ENCODE measurements at places on chromosomes 16 and 17. TPM values are rescaled to one million over a fixed set of nuclear protein-coding genes. Genes with fewer than 3 reads are reported as not detected.
A peak's percentile ranks its signal among the peaks of the same experiment; 100 is the strongest.

- DNase-seq, result no peak
These were observed 122.4 kb downstream of the RAB11FIP4 start for GRCh38 chr17:31513731-31514427.

GRCh38 chr17:20095336-20096080, 86.3 kb downstream of the SPECC1 start:
- peak; percentile 76 for DNase-seq

DNA sequence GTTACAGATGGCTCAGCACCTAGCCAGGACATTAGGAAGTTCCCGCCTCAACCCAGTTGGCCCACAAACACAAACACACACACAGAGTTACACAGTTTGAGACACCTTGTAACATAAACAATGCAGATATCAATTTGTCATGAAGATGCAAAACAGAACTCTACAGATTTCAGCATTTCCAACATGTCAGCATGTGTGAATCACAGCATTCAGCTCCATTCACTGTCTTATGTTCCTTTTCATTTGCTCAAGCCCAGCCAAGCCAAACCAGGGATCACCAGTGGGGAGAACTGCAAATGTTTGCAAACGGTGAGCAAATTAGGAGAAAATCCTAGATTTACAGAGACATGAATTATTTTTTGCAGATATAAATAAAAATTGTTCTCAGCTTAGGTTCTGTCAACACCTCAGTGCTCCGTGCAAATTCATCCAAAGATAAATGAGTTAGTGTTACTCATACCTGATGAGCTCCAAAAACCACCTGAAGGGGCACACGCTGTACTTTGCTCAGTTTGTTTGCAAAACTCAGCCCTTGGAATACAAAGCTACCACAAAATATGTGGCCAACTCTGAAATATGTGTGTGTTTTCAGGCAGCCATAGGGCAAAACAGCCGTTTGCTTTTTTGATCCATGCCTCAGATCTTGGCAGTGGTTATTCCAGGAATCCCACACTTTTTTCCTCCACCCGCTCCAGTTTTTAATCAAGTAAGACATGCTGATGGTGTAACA, 16.3 kb upstream of the COX10 start:
- DNase-seq, result no peak

DNA sequence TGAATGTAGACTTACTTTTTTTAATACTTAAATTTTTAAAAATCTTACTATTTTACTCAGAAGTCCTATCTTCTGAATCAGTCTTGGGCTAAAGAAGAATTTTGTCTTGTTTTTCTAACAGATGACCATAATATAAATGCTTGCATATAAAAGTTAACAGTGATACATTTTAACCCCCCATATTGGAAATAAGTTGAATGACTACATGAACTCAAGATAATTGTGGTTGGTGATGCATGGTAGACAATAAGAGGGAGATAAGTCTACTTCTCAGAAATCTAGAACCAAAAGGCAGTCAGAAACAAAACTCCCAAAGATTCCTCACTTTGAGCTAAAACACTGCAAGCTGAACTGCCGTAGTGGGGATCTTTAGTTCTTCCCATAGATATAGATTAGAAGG, 868.4 kb upstream of the SOX9 start:
- no peak for DNase-seq

GRCh38 chr17:1949754-1950153, 75.4 kb downstream of the RTN4RL1 start:
- DNase-seq, result no peak

DNA sequence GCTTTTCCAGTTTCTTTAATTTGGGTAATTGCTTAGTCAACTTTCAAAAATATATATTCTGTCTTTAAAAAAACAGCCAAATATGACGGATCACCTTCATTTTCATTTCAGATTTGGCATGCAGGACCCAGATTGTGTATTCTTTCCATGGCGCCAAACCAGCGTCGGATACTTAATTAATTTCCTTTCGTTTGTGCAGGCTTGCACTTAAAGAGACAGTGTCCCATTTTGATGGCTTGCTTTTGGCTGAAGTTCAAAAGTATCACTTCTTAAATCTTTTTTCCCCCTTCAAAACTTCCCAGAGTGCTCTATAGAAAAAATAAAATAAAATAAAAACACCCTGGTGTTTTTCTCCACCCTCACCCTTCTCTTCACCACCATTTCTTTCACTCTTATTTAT, 394.5 kb upstream of the SOX9 start:
- no peak for DNase-seq

- DNase-seq, result no peak
These were observed 21.0 kb downstream of the PDIA2 start for GRCh38 chr16:303760-304505.

The GCGR gene
- 1.8 TPM for total RNA-seq

The GUCY2D gene
- total RNA-seq, result not detected

The CD79B gene
- total RNA-seq, result 10.9 TPM

The ABCC6 gene
- total RNA-seq, result 0.20 TPM

The DRC7 gene
- 0.22 TPM for total RNA-seq

Measured in tibial nerve (tissue), 4 donors.